Activated T-helper 1 cell treated with anti-CD3 and anti-CD28 coated beads, Interleukin-2, amount 50 U/mL, for 16 hours (primary cell): ENCODE measurements at places on chromosomes 11 and 22.

DNA sequence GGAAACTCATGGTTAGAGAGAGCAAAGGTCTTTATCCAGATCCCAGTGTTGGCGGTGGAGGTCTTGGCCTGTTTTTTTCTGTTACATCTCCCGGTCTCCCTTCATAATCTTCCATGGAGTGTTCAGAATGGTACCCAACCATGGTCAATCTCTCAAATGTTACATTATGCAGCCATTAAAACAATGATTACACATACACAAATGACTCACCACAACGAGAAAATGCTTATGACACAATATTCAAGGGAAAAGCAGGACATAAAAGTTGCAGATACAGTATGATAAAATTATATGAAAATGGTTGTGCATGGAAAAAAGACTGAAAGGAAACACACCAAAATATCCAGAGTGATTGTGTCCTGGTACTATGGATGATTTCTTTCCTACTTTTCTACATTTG is 17.8 kb upstream of the CSNK1E start:
- no peak for DNase-seq

GRCh38 chr11:127274328-127274676 is 273.7 kb upstream of the KIRREL3 start:
- no peak for DNase-seq

- no peak for DNase-seq
These were observed 6.7 kb upstream of the TPP1 start for GRCh38 chr11:6625832-6626420.

- DNase-seq, result no peak
These were observed 59.2 kb upstream of the B3GAT1 start for GRCh38 chr11:134471087-134471715.

DNA sequence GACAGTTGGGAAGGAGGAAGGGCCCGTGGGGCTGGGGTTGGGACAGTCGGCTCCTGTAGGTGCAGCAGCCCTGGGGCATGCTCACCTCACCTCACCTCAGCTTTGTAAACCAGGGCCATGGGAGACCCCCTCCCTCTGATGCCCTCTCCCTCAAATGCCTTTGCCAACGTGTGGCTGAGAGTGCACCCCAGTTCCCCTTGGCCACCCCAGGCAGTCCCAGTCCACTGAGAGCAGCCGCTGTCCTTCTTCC is 4.2 kb upstream of the NEAT1 start:
- no peak for DNase-seq

GRCh38 chr22:42300259-42301076 is 30.0 kb upstream of the TCF20 start:
- no peak for DNase-seq

DNA sequence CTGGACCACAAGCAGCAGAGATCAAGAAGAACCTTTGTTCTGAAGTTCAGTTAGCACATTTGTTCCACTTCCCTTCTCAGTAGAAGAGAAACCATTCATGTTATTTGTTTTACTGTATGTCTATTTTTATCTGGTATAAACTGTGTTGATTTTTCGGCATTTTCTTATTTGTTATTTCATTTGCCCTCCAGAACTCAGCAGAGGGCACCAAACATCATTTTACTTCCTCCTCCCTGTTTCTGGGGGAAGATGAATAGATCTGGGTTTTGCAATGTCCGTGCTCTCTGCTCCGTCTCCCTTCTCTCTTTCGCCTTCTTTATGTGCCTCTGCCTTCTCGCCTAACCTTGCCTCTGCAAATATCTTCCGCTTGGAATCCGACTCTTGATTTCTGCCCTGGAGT is 366.9 kb downstream of the NTM start:
- DNase-seq, result no peak

DNA sequence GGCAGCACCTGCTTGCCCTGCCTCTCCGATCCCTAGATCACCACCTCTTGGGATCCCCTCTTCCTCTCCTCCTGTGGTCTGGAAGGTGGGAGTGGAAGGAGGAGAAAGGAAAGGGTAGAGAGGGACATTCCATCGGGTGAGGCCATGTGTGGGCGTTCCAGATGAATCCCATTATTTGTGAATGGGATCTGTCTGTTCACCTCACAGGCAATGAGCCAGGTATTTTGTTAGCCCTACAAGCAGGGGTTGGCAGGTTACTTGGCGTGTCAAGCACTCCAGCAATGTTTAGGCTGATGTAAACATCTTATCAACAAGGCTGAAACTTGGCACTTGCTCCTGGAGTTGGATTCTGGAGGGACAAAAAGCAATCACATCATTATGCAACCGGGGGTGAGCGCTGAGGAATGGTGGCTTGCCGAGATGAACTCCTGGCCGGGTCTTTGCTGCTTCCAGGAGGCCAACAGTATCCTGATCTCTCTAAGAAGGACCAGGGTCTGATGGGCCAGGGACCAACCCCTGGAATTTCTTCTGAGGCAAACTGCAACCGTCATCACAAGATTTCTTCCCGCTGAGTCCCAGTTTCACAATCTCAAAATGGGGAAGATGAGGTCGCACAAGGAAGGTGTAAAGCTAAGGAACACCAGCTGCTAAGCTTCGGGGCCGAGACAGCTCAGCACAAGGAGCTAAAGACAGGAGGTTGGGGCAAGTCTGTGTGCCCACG is 7.8 kb downstream of the ADAMTS8 start:
- no peak for DNase-seq

- no peak for DNase-seq
These were observed 63.9 kb downstream of the ARFGAP3 start for GRCh38 chr22:42792909-42793847.

DNA sequence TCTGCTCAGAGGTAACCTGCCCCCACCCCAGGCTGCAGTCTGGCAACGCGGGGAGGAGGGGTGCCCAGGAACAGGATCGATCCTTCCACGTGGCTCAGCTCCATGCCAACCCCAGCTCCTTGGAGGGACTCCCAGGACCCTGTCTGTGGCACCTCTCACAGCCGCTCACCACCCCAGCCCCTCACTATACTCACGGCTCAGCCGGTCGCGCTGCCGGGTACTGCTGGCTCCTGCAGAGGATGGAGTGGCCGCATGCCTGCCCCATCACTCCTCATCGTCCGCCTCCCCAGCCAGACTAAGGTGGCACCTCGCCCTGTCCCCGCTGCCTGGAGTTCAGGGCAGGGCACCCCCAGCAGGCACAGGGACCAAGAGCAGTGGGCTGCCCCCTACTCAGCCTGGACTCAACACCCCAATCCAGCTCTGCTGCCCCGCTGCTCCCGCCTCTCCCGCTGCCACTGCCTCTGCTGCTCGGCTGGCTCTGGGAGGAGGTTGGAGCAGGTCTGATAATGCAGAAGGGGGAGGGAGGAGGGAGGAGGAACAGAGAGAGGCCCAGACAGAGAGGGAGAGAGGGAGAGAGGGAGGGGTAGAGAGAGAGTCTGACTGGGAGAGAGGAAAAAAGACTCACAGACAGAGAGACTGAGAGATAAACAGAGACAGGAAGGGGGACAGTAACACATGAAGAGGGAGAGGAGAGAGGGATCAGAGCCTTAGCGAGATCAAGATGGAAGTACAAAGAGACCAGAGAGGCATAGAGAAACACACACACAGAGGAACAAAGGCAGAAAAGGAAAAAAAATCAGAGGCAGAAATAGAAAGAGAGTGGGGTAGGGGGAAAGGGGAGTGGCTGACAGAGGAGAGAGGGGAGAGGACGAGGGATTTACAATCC is at the start of gene PDE2A:
TSS of gene PDE2A (minus strand) at position 480 of the 886 bp plus-strand sequence. CDS start at position 265, 215 bp downstream.
- no peak for DNase-seq

DNA sequence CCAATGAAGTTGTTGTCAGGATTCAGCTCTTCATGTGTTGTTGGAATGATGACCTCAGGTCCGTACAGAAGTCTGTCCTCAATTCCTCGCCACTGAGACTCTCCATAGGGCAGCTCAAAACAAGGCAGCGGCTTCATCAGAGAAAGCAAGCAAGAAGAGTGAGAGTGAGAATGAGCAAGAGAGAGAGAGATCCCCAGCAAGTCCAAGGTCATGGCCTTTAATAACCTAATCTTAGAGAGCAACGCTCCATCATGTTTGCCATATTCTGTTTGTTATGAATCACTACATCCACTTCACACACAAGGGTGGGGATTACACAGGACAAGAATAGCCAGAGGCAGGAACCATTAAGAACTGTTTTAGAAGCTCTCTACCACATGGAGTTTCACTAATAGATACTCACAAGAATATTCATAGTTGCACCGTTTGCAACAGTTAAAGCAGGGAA is 23.3 kb upstream of the MMP7 start:
- no peak for DNase-seq

DNA sequence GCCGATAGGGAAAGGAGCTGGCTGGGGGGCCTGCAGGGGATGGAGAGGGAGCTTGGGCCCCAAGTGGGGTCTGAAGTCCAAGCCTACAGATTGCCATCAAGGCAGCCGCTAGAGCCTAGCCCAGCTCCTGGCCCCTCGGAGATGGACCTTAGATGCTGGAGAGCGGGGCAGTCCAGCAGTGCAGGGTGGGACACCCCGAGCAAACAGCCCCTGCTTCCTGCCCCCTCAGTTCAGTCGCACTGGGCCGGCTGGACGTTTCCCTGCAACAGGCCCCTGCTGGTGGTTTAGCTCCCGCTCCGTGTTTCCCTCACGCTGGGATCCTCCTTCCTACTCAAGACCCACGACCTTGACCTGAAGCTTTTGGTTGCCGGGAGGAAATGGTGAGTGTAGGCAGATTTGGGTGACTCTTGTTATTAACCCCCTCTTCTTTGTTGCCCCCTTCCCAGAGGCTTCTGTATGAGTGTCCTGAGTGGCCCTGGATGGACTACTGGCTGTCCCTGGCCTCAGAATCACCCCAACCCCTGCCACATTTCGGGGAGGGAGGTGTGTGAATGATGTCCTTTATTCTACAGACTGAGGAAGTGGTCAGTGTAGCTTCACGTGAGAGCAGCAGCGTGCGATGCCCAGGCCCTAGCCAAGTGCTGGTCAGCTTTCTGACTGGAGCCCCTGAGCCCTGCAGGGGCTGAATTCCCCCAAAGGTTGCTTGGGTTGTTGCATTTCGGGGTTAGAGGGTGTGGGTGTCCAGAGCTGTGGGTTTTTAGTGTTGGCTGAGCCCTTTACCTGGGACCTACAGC is 2.7 kb downstream of the ST3GAL4 start:
- DNase-seq, result no peak

- no peak for DNase-seq
These were observed 769.1 kb upstream of the LUZP2 start for GRCh38 chr11:23727794-23728193.

- no peak for DNase-seq
These were observed 2.9 kb upstream of the OR51V1 start for GRCh38 chr11:5203366-5203765.

- DNase-seq, result no peak
These were observed 1.2 kb upstream of the MYO7A start for GRCh38 chr11:77126861-77127234.

DNA sequence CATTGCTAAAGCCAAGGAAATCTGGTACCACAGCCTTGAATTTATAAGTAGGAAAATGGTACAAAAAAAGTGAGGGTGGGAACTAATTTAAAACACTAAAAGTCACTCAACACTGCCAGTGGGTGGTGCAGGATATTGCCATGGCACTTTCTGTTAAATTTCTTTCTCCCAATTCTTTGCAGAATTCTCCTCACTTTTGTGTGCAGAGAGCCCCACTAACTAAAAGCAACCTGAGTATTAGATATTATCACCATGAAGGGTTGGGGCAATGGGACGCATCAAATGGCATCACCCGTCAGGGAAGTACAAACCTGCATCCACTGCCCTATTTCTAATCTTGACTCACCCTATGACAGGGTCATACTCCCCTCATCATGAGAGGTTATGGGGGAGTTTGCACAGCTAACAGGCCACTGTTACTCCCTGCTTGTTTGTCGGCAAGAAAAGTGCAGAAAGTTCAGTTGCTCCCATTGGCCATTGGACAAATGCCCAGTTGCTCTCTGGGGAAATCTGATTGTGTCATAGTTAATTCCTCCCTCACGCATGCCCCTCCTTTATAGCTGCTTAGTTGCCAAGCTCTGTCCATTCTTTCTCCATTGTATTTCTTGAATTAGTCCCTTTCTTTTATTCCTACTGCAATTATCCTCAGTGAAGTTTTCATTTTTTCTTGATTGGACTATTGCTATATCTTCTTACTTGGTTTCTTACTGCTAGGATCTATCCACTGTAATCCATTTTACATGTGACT is 93.8 kb upstream of the BLID start:
- DNase-seq, result no peak

DNA sequence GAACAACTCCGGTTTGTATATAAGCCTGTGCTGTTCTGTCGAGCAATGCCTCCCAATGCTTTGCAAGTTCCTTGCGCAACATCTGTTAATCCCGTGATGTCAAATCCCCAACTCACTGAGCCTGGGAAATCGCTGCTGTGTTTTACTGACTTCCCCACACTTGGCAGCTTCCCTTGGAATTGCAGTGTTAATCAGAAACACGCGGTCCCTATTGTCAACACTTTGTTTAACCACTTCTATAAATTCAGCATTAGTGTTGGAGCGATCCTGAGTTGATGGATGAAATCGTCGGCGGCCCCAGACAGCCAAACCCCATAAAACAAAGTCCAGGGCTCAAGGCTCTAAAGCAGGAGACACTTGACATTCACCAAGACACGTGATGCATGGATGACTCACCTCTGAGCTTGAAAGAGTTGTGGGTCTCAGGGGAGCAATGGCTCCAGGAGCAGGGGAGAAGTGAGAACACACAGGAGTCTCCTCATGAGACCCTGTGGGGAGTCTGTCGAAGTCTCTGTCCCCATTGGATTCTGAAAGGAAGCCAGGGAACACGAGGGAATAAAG is 555.3 kb downstream of the MIAT start:
- DNase-seq, result no peak

DNA sequence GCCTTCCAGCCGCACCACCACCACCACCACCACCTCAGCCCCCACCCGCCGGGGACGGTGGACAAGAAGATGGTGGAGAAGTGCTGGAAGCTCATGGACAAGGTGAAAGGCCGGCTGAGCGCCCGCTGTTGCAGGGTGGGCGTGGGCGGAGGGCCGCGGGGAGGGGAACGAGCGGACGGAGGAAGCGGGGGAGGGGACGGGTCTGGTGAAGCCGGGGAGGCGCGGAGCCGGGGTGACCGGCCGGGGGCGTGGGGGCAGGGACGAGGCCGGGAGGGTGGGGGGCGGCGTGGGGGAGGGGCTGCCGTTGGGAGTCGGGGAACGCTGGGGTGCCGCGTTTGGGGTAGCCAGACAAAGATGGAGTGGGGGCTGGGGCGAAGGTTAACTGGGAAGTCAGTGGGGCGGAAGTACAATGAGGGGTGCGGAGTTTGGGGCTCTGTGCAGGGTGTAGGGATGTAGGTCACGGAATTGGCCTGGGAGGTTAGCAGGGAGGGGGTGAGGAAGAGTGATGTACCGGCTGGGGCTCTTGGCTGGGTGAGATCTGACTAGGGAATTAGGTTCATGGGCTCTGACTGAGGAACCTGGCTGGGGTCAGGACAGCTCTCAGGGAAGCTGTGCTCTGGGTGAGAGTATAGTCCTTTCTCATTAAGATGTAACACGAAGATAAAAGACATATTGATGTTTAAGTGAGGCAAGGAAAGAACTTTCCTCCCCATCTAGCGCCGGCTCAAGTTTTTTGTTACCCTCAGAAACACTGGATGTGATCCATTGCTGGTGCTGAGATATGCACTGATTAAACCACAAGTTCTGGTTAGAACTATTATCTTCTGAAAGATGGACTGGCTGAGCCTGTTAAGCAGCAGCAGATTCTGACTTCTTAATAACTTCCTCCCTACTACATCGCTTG is 624 bp downstream of the CBL start:
- peak; percentile 34 for DNase-seq

- no peak for DNase-seq
These were observed 12.5 kb upstream of the PTPRJ start for GRCh38 chr11:47967577-47968525.
